ENCODE measurements at places on chromosomes 1 and 21. TPM values are rescaled to one million over a fixed set of nuclear protein-coding genes. Genes with fewer than 3 reads are reported as not detected.

Gene OLFM3
- not detected for total RNA-seq

DNA sequence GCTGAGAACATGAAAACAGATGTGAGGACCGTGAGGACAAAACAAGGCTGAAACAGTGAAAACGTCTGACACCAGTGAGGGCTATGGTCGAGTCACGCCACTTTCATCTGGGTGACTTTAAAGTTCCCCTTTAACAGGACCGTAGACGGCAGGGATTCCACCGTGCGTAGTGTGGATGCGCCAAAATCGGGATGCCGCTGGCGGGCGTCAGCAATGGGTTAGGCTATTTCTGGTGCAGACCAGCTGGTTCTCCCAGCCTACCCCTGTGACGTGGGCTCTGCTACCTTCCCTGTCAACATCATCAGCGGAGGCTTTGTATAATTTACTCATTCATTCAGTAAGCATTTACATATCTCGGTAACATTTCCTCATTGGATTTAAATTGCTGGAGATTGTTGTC is 246.6 kb upstream of the AJAP1 start:
- DNase-seq, result no peak

GRCh38 chr1:38013227-38013622 is 691 bp downstream of the UTP11 start:
- DNase-seq, result no peak

Gene S100A1
- total RNA-seq, result not detected

Gene C1orf56
- total RNA-seq, result 3.9 TPM

DNA sequence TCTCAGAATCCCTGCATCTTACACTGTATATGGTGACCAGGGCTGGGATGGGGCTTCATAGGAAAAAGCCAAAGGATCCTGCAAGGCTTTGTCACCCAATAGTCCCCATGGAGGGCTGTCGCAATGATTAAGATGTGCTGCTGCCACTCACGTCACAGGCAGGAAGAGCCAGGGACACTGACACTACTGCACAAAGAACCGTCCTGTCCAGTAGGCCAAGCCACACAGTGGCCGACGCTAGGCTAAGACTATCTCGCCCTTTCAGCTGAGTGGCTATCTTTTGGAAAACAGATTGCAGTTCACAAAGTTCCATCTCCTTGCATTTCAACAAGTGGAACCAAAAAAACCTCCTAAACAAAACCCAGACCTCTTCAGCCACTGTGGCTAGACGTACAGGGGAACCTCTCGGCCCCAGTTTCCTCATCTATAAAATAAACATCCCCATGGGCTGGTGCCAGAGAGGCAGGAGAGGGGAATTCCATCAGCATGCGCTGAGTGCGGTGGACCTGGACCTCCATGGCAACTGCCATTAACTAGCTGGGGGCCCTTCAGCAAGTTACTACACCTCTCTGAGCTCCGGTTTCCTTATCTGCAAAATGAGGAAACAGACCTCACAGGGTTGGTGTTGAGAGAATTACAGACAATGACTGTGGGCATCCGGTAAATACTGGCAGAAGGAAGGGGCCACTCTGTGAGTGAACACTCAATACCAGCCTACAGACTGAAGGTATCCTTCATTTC is 8.7 kb downstream of the CAPZB start:
- DNase-seq, result no peak

- no peak for DNase-seq
Observed at GRCh38 chr1:161241682-161242081, 3.7 kb upstream of the NR1I3 start.

Gene CSF3R
- total RNA-seq, result 202 TPM

GRCh38 chr1:6004412-6005123 is 12.3 kb upstream of the NPHP4 start:
- DNase-seq, result peak; percentile 35

Gene TMEM200B
- total RNA-seq, result 8.7 TPM

GRCh38 chr1:50347933-50348332 is 75.3 kb downstream of the DMRTA2 start:
- DNase-seq, result no peak

DNA sequence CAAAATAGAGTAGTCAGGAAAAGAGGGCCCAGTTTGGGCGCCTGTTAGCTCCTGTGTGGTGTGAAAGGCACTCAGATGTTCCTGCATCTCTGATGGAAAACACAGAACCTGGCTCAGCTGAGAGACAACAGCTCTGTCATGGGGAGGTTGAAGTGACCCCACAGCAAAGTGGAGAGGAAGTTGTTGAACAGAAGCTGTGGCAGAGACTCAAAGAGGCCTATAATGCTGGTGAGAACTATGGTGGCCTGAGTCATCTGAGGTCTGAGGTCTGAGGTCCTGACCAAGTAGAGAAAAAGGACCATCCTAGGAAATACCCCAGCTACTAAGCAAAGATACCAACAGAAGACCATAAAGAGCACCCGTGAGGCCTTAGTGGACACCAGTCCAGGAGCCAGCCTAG is 45.6 kb upstream of the JAK1 start:
- no peak for DNase-seq

GRCh38 chr1:76110666-76111065 is 36.1 kb downstream of the ST6GALNAC3 start:
- DNase-seq, result no peak

Gene ASPM
- total RNA-seq, result 0.46 TPM

Gene CFAP126
- not detected for total RNA-seq

- DNase-seq, result no peak
Observed at GRCh38 chr1:3134381-3135072, 65.5 kb downstream of the PRDM16 start.

DNA sequence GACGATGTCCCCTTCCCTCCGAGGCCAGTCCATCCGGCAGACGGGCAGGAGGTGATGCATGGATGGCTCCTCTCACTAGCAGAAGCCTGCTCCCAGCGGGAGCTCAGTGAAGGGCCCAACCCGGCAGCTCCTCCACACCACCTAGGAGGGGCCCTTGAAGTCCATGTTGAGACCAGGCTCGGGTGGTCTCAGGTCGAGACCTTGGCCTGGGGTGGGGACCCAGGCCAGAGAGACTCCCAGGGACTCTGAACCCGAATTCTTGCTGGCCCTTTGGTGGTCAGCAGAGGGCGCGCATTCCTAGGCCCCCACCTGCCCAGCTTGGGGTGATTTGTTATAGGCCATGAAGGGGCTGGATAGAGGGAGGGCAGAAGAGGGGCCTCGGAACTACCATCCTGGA is 642 bp upstream of the NT5C1A start:
- DNase-seq, result no peak

DNA sequence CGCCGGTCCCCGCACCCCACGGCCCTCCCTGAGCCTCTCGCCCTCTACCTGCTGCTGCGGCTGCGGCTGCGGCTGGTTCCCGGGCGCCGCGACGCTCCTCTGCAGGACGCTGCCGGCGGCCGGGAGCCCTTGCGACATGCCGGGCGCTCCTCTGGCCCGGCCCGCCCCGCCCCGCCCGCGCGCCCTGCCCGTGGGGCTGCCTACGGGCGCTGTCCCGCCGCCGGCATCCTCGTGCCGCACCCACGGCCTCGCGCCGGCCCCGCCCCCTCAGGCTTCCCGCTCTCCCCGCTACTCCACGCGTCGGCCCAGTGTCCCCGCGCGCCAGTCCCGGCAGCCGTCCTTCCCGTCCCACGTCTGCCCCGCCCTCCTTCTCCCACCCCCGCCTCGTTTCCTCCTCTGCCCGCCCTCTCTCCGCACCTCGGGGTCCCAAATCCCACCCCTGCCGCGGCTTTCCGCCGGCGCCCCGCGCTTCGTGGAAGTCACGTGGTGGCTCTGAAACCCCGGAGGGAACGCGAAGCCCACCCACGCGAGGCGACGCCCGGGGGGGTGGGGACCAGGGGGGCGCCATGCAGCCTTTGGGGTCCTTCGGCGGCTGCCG is at the start of gene BATF3:
BATF3 (minus strand) TSS at position 216 of the 598 bp plus-strand sequence; CDS start at position 138, 78 bp downstream.
- DNase-seq, result peak; percentile 85

Measured in upper lobe of right lung (tissue), 1 donor.